ENCODE measurements at places on chromosomes 4 and X.

DNA sequence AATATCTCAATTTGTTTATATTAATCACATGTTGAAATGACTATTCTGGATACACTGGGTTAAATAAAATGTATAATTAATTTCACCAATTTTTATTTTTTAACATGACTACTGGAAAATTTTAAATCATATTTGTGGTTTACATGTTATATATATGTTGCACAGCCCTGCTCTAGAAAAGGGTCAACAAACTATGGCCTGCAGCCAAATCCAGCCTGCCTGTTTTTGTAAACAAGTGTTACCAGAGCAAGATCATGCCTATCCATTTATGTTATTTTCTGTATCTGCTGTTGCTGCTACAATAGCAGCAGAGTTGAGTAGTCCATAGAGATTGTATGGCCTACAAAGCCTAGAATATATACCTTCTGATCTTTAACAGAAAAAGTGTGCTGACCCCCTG is 1.2 kb downstream of the TCEANC start:
- DNase-seq: no peak

DNA sequence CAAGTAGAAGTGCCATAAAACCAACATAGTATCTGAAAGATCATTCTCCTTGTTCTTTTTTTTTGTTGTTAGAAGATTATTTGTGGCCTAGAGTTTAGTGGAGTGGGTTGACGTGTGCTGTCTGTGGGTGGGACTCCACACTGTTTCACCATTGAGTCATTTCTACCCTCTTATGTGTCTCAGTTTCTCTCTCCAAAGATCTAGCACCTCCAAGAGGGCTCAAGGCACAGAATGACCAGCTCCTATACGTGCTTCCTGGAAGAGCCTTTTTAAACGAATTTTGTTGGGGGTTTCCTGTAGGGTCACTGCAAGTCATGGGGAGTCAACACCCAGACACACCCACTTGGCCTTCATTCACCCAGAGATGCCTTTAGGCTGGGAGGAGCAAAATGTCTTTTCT is 150.1 kb downstream of the KLF8 start:
- DNase-seq: no peak

DNA sequence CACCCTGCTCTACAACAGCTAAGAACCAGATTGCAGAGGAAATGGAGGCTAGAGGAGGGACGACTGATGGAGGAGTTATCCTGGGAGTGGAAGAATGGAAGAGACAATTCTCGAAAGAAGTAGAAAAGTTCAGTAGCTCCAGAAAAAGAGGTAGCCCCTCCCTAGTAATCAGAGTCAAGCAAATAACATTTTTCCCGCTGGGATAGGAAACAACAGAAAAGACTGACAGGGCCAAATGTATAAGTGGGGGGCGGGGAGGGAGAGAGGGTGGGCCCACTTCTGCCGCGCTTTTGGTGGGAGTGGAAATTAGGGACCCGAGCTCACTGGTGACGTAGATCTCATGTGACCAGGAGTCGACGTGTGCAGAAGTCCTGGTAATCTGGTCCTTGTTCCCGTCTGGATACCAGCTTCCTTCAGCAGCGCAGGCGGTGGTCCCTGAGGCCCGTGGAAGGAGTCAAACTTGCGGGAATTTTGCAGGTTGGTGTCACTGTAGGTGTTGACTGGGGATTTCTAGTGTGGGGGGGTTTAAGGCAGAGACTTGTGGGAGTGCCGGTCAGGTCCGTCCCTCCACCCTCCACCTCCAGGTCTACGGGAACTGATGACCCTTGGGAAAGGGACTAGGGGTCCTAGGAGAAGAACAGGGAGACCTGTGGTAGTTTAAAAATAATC is at the start of gene TCEAL9:
TCEAL9 (plus strand) TSS at position 377 of the 669 bp plus-strand sequence. CDS start 1,179 bp downstream, outside the sequence.
- peak; percentile 71 for DNase-seq

GRCh38 chr4:148782284-148782683 is 340.1 kb upstream of the NR3C2 start:
- no peak for DNase-seq

DNA sequence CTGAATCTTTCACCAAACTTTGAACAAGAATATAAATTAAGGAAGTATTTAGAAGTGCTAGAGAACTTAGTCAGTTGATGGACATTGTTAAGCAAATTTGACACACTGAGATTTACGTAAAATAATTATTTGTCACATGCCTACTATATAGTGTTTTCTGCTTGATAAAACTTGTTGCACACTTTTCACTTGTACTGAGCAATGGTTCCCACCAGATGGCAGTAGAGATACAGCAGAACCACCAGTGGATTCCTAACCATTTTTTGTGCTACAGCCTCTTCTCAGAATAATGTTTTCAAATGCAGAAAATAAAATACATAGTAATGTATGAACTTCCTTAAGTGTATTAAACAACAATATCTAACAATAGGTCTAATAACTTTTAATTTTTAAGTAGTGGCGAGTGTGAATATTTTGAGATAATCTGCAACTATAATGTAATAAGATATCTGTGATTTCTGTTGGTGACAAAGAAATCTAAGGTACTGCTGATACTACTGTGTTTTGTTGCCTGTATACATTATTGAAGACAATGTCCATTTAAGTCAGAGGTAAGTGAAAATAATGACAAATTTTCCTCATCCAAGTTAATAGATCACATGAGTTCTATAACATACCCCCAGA is 81.2 kb downstream of the APOOL start:
- peak; percentile 4 for DNase-seq

DNA sequence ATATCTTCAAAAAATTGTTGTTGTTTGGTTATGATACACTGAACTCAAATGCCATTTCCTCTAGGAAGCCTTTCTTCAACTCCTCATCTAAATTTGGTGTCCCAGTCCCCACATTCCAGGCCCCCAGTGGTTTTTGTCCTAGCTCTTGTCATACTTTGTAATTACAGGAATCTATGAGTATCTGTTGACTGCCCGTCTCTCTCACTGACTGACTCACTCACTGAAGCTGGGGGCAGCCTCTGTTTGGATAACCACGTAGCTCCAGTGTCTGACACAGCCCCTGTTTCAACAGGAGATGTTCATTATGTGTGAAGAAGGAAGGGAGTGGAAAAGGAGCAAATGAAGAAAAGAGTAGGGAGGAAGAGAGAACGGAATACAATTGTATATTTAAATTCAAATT is 284.1 kb upstream of the TENM3 start:
- peak; percentile 85 for DNase-seq

All from Daoy (cell line).